ENCODE measurements at places on chromosomes 7 and 10.
A peak's percentile ranks its signal among the peaks of the same experiment; 100 is the strongest.

- no peak for DNase-seq
These were observed 604.0 kb downstream of the CALN1 start for GRCh38 chr7:71808115-71808514.

- DNase-seq = no peak
These were observed 60.5 kb downstream of the RSU1 start for GRCh38 chr10:16756561-16757221.

GRCh38 chr7:120079022-120079421, 194.0 kb upstream of the KCND2 start:
- DNase-seq = no peak

- DNase-seq = peak; percentile 68
These were observed 5.8 kb upstream of the AGMO start for GRCh38 chr7:15567652-15568051.

- DNase-seq = no peak
These were observed 103.1 kb downstream of the SLC16A9 start for GRCh38 chr10:59606551-59606961.

DNA sequence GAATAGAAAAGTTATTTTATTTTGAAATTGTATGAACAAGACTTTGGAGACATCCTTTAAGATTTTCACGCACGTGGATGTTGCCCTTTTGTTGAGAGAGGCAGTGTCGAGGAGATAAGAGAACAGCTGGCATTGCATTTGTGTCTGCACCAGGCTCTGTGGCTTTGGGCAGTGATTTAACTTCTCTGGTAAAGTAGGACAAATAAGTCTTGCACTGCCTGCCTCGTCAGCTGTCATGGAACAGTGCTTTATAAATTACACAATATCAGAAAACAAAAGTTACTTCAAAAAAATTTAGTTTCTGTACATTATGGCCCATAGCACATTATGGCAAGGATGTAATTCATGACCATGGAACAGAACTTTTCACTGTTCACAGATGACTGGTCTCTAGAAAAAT, 20.1 kb downstream of the SNX10 start:
- DNase-seq = no peak

- DNase-seq = no peak
These were observed 95.8 kb downstream of the DKK1 start for GRCh38 chr10:52409928-52410327.

DNA sequence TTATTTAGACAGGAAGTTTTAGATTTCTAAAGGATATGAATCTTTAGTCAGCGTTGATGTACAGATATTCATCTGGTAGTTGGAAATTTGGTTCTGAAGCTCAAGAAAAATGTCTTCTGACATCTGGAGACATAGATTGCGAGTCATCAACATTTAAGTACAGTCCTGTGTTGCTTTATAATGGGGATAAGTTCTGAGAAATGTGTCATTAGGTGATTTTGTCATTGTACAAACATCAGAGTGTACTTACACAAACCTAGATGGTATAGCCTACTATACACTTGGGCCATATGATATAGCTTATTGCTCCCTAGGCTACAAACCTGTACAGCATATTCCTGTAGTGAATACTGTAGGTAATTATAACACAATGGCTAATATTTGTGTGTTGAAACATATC, 49.6 kb upstream of the UBN2 start:
- DNase-seq = no peak

GRCh38 chr10:63703740-63704345, 182.6 kb downstream of the REEP3 start:
- DNase-seq = peak; percentile 39
